ENCODE measurements at places on chromosomes 11 and 22.

DNA sequence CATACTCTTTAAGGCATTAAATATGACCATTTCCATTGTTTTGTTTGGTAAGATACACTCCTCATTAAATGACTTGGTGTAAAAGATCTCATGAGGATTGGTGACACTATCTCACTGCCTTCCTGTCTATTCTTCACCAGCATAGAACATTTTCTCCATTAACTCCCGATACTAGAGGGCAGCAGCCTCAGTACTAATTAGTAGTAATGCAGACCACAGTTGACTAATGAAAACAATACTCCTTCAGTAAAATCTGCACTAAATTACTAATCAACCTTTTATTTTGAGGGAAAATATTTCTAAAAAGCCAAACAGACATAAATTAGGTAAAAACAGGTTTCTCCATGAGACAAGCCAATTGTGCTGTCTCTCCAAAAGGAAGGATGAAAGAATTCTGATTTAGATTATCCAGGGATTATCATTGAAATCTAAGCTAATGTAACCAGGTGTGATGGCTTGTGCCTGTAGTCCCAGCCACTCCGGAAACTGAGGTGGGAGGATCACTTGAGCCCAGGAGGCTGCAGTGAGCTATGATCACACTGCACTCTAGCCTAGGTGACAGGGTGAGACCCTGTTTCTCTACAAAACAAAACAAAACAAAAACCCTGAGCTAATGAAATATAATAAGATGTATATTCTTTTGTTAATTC, 9.4 kb downstream of the PGM2L1 start:
- peak; percentile 75 for DNase-seq

DNA sequence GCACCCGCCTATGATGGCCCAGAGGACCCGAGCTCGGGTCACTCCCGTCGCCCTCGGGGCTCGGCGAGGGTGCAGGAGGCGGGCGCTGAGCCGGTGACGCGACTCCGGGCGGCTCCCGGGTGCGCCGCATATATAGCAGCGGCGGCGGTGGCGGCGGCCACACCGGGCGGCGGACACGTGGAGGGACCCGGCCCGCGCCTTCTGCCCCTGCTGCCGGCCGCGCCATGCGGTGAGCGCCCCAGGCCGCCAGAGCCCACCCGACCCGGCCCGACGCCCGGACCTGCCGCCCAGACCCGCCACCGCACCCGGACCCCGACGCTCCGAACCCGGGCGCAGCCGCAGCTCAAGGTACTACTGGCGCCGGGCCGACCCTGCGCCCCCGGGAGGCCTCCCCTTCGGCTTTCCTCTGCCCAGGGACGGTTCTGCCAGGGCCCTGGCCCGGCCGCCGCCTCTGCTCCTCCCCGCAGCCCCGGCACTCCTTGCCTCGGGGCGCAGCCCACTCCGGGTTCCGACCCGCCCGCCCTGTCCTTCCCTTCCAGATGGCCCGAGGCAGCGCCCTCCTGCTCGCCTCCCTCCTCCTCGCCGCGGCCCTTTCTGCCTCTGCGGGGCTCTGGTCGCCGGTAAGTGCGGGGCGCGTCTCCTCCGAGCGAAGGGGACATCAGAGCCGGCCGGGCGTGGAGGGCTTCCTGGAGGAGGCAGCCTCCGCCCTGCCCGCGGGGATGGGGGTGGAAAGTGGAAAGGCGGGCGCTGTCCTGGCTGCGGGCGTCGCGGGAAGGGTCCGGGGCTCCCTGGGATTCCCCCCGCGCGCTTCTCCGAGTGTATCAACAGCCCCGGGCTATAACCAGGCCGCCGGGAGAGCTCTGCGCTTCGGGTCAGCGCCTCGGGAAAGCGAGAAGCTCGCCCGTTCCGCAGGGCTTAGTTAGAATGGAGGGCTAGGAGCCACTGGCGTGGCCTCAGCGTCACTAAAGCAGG, at the start of gene GAL:
Gene GAL, plus strand, starts transcription at position 160 of the 972 bp plus-strand sequence. Its CDS starts 380 bp downstream, at position 540.
- peak; percentile 33 for DNase-seq

GRCh38 chr11:106920899-106921509, 97.3 kb downstream of the GUCY1A2 start:
- no peak for DNase-seq

DNA sequence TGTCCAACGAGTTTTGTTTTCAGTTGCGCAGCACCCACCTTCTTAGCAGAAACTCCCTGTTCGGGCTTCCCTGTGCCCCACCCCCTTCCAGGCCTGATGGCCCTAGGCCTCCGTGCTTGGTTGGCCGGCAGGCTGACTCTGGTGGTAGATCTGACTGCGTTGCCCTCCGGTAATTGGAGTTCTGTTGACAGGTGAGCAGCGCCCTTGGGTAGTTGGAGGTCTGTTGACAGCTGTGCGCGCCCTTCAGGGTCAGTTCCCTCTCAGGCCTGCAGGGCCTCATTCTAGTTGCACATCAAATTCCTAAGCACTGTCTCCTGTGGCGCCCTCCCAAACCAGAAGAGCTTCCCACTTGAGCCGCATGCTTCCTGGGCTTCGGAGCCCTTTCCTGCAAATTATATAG, 776 bp downstream of the DGCR6 start:
- no peak for DNase-seq

DNA sequence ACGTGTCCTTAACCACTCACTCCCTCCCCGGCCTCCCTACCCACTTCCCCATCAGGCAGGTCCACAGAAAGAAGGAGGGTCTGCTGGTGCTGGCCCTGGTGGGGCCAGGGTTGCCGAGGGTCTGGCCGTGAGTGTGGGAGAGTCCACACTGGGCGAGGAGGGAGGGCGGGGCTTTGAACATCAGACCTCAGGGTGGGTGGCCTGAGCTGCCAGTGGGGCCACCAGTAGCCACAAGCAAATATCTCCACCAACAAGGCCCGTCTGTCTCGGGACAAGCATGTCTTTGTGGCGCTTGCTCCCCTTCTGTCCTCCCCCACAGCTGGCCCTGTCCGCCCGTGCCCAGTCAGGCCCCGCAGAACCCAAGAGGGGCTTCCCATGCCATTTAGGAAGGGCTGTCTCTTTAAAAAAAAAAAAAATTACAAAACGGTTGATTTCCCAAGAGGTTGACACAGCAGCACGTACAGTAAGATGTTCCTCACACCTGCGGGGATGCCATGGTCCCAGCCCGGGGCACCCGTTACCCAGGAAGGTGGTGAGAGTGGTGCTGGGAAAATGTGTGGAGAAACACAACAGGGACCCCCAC, 17.7 kb upstream of the TALDO1 start:
- DNase-seq, result no peak

- no peak for DNase-seq
Observed at GRCh38 chr22:46843821-46844255, 81.4 kb downstream of the TBC1D22A start.

GRCh38 chr11:45518833-45519535, 146.4 kb downstream of the CHST1 start:
- DNase-seq, result no peak

- no peak for DNase-seq
Observed at GRCh38 chr11:77397631-77398030, 76.3 kb downstream of the PAK1 start.

DNA sequence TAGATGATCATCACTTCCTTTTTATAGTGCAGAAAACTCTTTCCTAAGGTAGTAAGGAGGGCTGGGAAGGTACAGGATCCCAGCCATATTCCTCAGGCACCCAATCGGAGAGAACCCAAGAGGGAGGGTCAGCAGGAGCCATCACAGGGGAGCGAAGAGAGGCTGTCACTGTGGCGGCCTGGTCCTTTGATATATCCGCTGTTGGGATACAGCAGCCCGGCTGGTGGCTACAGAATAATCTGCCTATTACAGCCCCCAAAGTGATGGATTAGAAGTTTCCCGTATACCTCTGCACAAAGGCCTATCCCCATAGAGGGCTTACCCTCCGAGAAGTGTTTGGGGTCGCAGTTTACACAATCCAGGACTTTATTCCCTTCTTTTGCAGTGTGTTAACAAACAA, 48.5 kb downstream of the OR4D9 start:
- no peak for DNase-seq

DNA sequence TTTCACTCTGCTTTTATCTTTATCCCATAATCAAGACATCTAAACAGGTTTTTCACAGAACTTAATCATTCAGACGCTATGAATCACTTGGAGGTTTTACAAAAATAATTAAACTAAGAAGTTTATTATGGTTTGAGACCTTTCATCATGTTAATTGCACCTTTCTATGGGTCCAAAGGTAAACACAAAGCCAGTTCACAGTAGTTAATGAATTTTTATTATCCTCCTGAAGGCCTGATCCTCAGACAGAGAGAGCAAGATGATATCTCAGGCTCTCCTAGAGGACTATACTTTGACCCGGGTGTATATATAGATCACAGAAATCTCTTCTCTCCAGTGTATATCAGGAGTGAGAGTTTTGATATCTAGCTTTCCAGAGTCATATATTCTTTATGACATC, 1044.3 kb upstream of the RAG2 start:
- DNase-seq, result no peak

- no peak for DNase-seq
Observed at GRCh38 chr22:41535244-41535643, 9.0 kb downstream of the POLR3H start.

DNA sequence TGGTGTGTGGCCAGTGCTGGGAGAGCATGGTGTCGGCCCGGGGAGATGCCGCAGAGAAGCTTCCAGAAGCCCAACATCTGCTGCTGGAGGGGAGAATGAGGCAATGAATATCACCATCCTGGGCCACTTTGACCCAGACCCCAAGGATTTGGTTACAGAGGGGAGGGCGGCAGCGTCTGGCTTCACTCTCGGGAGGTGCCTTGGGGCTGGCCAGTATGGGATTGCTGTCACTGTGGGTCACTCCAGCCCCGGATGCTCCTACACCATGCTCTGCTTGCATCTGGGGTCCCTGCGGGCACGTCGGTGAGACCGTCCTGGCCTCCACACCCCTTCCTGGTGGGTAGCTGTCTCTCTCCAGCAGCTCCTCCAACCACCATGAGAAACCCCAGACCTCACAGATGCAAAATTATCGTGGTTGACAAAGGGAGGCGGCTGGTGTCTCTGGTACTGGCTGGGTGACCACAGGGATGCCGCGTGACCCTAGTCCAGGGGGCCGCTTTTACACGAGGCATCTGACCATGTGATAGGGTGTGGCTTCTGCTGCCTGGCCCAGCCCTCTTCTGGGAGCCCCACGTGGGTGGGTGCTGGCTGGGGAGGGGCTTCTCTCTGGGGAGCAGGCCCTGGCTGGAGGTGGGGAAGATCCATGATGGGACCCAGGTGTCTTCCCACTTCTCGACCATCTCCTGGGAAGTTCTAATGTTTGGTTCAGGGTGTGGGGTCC, 5.7 kb downstream of the KCNQ1 start:
- DNase-seq, result no peak

DNA sequence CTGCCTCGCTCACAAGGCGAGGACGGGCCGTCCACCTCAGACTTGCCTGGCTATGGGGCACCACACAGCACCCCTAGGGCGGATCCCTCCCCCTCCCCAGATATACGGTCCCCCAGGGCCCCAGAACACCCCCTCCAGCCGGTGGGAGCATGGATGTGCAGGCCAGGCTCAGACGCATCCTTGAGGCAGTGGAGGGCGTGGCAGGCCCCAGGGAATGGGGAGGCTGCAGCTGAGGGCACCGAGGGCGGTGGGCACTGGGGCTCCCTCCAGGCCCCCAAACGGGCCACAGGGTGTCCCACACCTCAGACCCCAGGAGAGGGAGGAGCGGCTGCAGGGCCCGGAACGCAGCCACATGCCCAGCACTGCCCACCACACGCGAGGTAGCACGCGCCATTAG, 12.1 kb downstream of the TTLL8 start:
- DNase-seq, result no peak

- no peak for DNase-seq
Observed at GRCh38 chr22:27512283-27512761, 289.2 kb downstream of the MN1 start.

DNA sequence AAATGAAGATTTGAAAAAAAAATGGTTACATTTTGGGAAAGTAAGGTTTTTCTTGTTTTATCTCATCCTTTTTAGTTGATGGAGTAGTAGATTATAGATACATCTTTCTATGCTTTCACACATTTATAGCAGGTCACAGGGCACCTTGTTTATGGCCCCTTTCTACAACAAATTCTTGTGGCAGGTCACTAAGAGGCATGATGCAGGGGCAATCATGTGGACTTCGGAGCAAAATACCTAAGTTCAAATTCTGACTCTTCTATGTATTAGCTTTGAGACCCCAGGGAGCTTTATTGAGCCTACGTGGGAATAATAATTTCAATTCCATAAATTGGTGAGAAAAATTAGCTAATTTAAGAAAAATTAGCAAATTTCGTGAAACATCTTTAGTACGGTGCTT, 177.4 kb downstream of the DSCAML1 start:
- no peak for DNase-seq

- peak; percentile 90 for DNase-seq
Observed at GRCh38 chr22:50250555-50251476, at the start of gene HDAC10. HDAC10 (minus strand) TSS chr22:50251265; CDS start chr22:50251032, 233 bp downstream.

- DNase-seq, result no peak
Observed at GRCh38 chr22:25348391-25348790, 129.0 kb downstream of the CRYBB2 start.

DNA sequence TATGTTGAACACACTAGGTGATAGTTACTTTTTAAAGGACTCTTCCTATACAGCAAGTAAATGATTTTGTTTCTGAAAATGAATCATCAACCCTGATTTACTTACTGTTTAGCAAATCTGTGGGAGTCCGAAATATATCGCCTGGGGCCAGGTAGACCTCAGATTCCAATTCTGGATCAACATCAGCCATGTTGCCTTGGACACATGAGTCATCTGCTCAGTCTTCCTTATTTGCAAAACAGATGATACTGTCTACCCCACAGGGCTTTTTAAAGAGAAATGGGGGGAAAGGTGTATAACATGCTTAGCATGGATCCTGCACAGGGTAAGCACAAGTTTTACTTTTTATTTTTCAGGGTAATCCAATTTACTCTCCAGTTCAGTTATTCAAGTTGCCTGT, 324.2 kb downstream of the TENM4 start:
- no peak for DNase-seq

DNA sequence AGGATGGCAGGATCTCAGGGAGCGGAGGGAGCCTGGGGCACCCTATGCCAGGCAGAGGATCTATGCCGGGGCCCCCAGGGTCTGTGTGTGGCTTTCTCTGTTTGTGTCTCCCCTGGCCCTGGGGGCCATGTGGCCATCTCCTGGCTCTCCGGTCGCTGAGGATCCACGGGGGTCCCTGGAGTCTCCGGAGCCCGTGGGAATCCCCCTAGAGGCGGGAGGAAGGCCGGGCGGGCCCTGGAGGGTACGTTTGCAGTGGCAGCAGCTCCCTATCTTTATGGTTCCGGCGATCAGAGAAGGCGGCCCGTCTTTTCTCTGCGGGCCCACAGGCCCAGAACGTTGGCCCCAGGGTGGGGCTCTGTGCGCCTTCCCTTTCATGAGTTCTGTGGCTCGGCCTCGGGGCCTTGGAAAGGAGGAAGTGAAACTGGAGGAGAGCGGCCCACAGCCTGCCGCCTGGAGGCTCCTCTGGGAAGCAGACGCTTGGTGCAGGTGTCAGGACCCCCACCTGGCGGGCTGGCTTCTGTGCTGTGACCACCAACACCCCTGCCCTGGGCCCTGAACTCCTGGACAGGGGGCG, 82.1 kb downstream of the KCNQ1 start:
- DNase-seq, result peak; percentile 25

GRCh38 chr11:90120191-90120590, 14.3 kb upstream of the NAALAD2 start:
- DNase-seq, result no peak
